ENCODE measurements at places on chromosomes 4 and X. TPM values are rescaled to one million over a fixed set of nuclear protein-coding genes. Genes with fewer than 3 reads are reported as not detected.

Gene KLB
- polyA plus RNA-seq = 0.16 TPM

Gene CXCL11
- polyA plus RNA-seq = 0.32 TPM

Gene POU4F2
- polyA plus RNA-seq = not detected

Gene KLF8
- 5.2 TPM for polyA plus RNA-seq

Gene SLC25A6
- polyA plus RNA-seq = 424 TPM

Gene UGT2B11
- polyA plus RNA-seq = 2.4 TPM

Gene NOX1
- 0.33 TPM for polyA plus RNA-seq

Gene CXCL8
- polyA plus RNA-seq = 0.93 TPM
